ENCODE measurements at places on chromosomes 5 and 9. TPM values are rescaled to one million over a fixed set of nuclear protein-coding genes. Genes with fewer than 3 reads are reported as not detected.

Gene GFI1B
- not detected for total RNA-seq

Gene FOXD4L6
- total RNA-seq: under 0.01 TPM

Gene CLIC3
- not detected for total RNA-seq

Gene SPATA31A3
- not detected for total RNA-seq

Gene CD180
- total RNA-seq: not detected

Gene SPATA6L
- under 0.01 TPM for total RNA-seq

Gene C5orf47
- 0.34 TPM for total RNA-seq

Gene APBB3
- total RNA-seq: 16.9 TPM

Gene CDO1
- total RNA-seq: 1.4 TPM

Gene TAF1L
- under 0.01 TPM for total RNA-seq

Gene DENND1A
- total RNA-seq: 13.6 TPM

Gene SPOCK1
- 43.7 TPM for total RNA-seq

Gene ANKRD18A
- total RNA-seq: under 0.01 TPM

Gene DENND4C
- total RNA-seq: 64.6 TPM

Gene PDLIM7
- total RNA-seq: 34.8 TPM

Gene EQTN
- 0.93 TPM for total RNA-seq

Gene SIL1
- 64.7 TPM for total RNA-seq

Gene SLC46A2
- not detected for total RNA-seq

Gene CRHBP
- total RNA-seq: 0.15 TPM

Gene PLCXD3
- not detected for total RNA-seq

Gene IFNK
- total RNA-seq: not detected

Gene OGN
- under 0.01 TPM for total RNA-seq

Gene TMEM252
- not detected for total RNA-seq

Gene SHOC1
- not detected for total RNA-seq

Gene AFF4
- total RNA-seq: 88.8 TPM

Gene NDST1
- 52.1 TPM for total RNA-seq

Gene FRMD3
- total RNA-seq: under 0.01 TPM

Gene OR1J2
- total RNA-seq: not detected

Gene GNG10
- total RNA-seq: 55.7 TPM

Gene ADAMTSL2
- total RNA-seq: not detected

Gene PCDHA2
- not detected for total RNA-seq

Gene HTR1A
- total RNA-seq: not detected

Gene GPR21
- 2.9 TPM for total RNA-seq

Gene TMEM232
- total RNA-seq: 3.3 TPM

Gene IL5
- total RNA-seq: not detected

Gene IFNA13
- not detected for total RNA-seq

Gene IGIP
- 3.1 TPM for total RNA-seq

Gene RPL12
- 879 TPM for total RNA-seq

Gene ADAMTS2
- 4.7 TPM for total RNA-seq

Gene LIFR
- 0.33 TPM for total RNA-seq

Gene MARCHF11
- total RNA-seq: not detected

Gene SPAG8
- 0.67 TPM for total RNA-seq

Data from melanocyte of skin (primary cell).